ENCODE measurements at places on chromosomes 6 and 20. TPM values are rescaled to one million over a fixed set of nuclear protein-coding genes. Genes with fewer than 3 reads are reported as not detected.

DNA sequence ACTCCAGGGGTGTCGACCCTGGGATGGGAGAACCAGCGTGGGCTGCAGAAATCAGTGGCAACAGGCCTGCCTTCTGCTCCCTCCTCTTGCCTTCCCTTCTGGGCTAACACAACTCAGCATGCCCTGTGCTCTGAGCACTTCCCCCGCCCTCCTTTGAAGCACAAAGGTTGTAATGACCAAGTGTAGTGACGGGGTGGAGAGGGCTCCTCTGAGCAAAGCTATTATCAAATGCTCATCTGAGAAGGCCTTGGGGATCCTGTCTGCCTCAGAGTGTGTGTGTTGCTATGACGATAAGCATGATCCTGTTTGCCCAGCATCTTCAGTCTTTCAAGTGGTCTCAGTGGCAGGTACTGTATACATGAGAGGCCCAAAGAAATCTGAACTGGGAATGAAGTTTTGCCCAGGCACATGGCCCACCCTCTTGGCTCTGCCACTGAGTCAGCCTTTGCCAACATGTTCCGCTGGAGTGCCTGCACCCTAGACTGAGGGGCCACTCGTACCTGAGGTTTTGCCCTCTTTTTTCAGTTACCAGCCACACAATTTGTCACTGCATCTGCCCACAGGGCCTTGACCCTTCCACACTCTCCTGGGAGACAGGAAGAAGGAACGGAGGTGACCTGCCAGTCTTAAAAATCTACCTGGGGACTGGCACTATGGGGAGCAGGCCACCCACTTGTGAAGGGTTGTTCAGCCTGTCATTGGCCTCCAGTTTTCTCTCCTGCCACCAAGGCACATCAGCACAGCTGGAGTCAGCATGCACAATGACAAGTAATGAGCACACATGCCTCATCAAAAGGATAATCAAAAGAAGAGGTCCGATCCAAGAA lies 74.5 kb downstream of the GFOD1 start:
- H3K4me1 ChIP-seq = peaks cover 9% of the 10 kb centered on the region
- DNase-seq = no peak

DNA sequence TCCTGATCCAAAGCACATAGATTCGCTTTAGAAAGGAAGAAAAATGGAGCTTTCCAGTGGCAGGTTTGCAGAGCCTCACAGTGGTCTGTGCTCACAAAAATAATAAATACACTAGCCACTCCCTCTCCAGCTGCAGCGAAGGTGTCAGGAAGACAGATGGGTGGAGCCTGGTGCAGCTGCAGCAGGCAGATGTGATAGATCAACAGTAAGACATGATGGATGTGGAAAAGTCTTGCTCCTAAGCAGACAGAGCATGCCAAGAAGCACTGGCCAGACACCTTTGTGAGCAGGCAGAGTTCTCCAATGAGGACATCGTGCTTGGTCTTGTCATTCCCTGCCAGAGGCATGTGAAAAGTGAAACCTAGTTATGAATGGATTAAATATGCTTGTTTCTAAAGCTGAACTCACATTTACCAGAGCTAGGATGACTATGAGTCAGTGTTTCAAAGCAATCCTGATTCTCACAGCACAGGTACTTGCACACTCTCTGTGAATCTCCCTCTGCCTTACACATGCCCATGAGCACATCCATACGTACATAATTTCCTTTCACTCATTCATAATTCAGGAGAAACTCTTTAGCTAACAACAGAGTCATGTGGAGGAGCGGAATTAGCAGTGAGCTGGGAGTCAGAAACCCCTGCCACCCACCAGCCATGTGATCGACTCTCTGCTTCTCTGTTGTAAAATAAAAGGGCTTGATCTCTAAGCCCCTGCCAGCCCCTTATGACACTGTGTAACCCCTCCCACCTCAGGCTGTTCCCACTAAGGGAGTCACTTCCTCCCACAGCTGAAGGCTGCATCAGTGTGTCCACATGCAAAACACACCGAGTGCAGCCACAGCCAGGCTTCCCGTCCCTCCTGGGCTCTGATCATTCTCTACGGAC lies 111.2 kb downstream of the SCML4 start:
- no peaks in the 10 kb centered on the region for H3K36me3 ChIP-seq
- H3K4me3 ChIP-seq = no peak overlapping the region
- no peak overlapping the region for H3K27ac ChIP-seq
- H3K4me1 ChIP-seq = no peaks in the 10 kb centered on the region
- peak; percentile 55 for DNase-seq

DNA sequence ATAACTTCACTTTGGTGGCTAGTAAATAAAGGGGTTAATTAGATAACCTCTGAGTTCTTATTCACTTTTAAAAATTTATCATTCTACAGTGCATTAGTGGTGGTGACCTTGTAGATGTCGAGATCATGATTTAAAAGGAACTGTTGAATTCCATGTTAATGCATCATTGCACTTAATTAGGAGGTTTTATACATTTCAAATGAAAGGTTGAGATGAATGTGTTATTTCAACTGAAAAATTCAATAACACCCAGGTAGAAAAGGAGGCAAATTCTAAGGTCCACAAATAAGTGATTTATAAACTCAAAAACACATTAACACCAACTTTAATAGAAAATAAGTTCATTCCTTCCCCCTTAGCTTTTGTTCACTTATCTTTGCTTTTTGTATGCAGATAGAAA lies 58.3 kb upstream of the TMEM170B start:
- no peaks in the 10 kb centered on the region for H3K4me1 ChIP-seq
- no peak overlapping the region for H3K4me3 ChIP-seq
- H3K36me3 ChIP-seq = no peaks in the 10 kb centered on the region

DNA sequence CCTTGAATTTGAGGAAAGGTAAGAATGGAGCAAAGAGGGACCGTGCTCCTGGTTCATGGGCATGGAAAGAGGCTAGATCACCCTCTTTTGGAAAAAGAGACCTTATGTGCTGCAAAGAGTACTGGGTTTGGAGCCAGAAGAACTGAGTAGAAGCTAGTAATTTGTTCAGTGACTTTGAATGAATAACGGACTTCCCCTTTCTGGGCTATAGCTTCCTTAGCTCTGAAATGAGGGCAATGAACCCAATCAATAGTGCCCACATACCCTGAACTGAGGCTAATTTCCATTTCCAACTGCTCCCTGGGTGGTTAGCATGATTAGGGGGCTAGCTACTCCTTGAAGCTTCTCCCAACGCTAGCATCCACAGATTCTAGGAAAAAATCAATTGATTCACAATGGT lies 121.4 kb downstream of the UNC5CL start:
- H3K27me3 ChIP-seq = peaks cover 2% of the 10 kb centered on the region
- H3K4me1 ChIP-seq = peaks cover 5% of the 10 kb centered on the region
- H3K27ac ChIP-seq = no peak overlapping the region
- H3K4me3 ChIP-seq = no peak overlapping the region
- no peaks in the 10 kb centered on the region for H3K36me3 ChIP-seq

- no peak overlapping the region for H3K27ac ChIP-seq
- H3K4me1 ChIP-seq = peaks cover 24% of the 10 kb centered on the region
- H3K36me3 ChIP-seq = peaks cover 3% of the 10 kb centered on the region
- H3K4me3 ChIP-seq = no peak overlapping the region
- no peaks in the 10 kb centered on the region for H3K27me3 ChIP-seq
Observed at GRCh38 chr6:108685970-108686369, 125.3 kb downstream of the FOXO3 start.

DNA sequence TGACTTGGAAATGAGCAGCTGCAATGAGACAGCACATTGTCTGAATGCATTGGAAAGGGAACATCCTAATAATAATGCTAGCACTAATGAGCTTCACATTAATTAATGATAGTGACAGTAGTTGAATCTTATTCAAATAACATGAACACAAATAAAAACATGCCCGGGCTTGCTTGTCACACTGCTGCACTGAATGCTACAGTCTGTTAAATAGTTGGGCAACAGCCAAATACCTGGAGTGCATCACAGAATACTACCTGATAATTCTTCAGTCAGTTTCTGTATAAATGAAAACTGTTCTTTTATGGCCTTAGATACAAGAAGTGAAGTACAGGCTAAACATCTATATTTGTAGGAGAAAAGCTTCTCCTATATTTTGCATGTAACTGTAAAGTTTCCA lies 458.7 kb downstream of the RNF144B start:
- DNase-seq = no peak
- H3K27ac ChIP-seq = no peak overlapping the region
- no peaks in the 10 kb centered on the region for H3K36me3 ChIP-seq
- H3K4me3 ChIP-seq = no peak overlapping the region
- no peaks in the 10 kb centered on the region for H3K4me1 ChIP-seq

The BTN1A1 gene
- not detected for total RNA-seq

The RAB44 gene
- total RNA-seq = 0.14 TPM

The HTR1E gene
- not detected for total RNA-seq

All from astrocyte (in vitro differentiated cells and primary cell).